NCI-H187 (cell line): ENCODE measurements at places on chromosomes 16 and 17.

DNA sequence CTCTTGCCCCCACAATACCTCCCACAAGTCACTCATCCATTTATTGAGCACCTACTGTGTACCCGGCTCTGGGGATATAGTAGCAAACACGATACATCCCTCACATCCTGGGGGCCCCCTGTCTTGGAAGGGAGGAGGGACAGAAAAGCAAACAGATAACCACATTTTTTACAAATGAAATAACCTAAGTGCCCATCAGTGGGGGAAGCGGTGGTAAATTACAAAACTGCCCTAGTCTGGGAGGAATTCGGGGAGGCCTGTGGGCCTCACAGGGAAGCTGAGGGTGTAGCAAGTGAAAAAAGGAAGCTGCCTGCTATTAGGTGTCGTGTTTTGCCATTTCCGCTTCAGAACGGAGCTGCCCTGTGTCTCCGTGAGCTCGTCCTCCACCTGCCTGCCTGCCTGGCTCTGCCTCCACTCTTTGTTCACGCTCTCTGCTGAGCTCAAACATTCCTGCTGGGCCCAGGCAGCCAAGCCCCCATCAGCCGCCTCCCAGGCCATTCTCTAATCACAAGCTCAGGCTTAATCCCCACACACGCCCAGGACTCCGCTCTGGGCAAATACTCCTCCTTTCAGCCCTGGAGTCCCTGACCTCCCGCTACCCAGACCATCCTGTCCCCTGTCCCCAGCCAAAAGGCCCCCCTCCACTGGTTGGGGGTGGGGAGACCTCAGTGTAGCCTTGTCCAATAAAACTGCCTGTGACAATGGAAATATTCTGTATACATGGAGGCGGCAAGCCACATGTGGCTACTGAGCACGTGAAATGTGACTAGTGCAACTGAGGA lies 10.2 kb upstream of the SEC14L5 start:
- DNase-seq, result no peak

DNA sequence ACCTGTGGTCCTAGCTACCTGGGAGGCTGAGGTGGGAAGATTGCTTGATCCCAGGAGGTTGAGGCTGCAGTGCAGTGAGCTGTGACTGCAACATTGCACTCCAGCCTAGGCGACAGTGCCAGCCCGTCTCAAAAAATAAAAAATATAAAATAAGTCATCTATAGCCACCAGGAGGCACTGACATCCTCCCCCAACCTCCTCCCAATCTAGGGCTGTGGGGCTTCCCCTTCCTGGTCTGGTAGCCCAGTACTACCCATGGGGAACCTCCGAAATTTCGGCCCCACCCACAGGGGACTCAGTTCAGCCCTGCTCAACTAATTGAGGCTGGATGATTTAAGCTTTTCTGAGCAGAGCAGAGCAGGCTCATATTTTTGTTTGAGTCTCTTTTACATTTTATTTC lies 3.2 kb downstream of the ZSCAN10 start:
- DNase-seq, result no peak

DNA sequence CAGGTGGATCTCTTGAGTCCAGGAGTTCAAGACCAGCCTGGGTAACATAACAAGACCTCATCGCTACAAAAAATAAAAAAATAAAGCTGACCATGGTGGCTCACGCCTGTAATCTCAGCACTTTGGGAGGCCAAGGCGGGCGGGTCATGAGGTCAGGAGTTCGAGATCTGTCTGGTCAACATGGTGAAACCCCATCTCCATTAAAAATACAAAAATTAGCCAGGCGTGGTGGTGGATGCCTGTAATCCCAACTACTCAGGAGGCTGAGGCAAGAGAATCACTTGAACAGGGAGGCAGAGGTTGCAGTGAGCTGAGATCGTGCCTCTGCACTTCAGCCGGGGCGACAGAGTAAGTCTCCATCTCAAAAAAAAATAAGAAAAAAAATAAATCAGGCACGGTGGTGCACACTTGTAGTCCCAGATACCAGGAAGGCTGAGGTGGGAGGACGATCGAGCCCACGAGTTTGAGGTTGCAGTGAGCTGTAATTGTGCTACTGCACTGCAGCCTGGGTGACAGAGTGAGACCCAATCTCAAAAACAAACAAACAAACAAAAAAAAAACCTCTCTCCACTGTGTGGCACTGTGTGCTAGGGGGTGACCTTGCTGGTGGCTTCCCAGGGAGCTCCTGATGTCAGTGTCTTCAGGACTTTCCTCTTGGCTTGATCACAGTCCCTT lies 19.8 kb upstream of the MAPK3 start:
- DNase-seq, result no peak

GRCh38 chr17:57561072-57561861 lies 183.8 kb downstream of the CCDC182 start:
- DNase-seq, result no peak

DNA sequence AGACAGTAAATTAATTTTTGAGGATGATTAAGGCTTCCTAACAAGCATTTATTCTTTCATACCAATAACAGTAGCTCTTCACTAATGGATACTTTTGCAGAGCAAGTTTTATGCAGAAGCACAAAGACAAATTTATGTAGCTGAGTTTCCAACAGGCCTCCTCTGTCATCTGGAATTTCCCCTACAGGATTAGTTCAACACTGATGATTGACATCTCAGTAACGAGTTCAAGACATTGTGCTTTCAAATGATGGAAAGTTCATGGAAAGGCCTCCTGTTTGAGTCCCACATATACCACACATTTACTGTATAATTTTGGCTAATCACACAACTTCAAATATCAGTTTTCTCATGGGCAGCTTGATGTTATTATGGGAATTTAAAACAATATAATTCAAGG lies 40.6 kb downstream of the ABCA10 start:
- no peak for DNase-seq

DNA sequence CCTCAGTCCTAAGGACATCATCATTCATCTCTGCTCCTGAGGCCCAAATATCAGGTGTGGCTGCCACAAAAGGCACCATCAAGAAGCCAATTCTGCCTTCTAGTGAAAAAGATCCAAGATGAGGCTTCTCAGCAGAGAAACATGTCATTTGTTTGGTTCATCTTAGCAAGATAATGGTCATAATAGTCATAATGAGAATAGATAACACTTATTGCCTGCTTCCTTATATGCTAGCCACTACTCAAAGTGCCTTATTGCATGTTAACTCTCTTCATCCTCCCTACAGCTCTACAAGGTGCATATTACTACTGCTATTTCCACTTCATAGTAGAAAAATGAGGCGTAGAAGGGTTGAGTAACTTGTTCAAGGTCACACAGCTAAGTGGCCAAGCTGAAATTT lies 45.0 kb upstream of the MRPS23 start:
- no peak for DNase-seq

DNA sequence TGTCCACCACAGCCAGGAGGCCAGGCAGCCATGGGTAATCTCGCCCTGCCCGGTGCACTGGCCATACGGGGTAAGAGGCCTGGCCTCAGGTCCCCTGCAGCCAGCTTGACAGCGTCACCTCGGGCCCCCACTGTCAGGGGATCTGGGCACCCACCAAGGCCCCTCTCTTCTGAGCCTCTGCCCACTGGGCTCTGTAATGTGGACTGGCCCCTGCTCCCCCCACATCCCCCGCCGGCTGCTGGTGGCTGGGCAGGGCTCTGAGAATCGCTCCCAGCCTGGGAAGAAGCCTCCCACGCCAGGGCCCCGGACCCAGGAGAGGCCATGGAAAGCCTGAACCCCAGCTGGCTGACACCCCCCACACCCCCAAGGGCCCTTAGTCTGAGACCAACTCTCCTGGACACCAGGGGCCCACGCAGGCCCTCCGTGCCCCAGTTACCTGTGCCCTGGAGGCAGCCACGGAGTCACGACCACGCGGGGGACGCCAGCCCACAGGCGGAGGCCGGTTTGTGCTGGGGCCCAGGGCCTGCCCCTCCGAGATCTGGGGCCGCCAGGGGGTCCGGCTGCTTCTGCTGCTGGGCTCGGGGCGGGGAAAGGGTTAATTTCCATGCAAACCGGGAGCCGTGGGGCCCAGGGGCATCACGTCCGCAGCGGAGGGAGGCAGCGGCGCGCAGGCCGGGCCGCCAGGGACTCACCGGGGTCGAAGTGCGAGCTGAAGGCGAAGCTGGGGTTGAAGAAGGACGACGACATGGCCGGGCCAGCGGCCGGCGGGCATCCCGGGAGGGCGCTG lies at the start of gene PVALEF:
Gene PVALEF (plus strand): TSS at position 262 of the 787 bp plus-strand sequence. CDS start 15,720 bp downstream, outside the sequence.
- DNase-seq, result no peak

GRCh38 chr16:12784076-12784475 lies 19.6 kb downstream of the CPPED1 start:
- DNase-seq, result no peak

DNA sequence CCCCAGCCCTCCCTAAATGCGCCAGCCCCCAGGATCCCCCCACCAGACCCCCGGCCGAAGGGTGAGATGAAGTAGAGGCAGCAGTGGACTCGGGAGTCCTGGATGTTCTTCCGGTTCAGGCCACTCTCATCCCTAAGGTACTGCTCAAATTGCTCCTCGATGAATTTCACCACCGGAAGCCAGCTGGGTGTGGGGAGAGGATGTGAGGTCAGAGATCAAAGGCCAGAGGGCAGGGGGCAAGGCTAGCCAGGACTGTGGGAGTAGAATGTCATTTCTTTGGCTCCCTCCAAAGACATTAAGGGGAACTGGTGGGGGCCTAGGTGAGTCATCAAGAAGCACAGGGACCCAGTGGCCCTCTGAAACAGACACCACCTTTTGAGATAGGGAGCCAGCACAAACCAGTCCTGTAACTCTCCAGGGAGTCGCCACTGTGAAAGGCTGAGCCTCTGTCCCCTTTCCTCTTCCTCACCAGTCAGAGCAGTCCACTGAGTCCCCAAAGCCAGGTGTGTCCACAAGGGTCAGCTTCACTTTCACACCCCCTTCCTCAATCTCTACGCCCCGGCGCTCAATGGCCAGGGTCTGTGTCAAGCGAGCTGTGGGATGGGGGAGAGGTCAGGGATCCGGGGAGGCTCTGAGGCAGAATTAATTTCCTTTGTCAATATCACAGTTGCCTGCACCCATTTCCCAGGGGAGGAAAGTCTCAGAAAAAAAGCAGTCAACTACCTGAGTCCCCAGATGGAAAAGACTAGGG lies 895 bp downstream of the SEPTIN1 start:
- no peak for DNase-seq

DNA sequence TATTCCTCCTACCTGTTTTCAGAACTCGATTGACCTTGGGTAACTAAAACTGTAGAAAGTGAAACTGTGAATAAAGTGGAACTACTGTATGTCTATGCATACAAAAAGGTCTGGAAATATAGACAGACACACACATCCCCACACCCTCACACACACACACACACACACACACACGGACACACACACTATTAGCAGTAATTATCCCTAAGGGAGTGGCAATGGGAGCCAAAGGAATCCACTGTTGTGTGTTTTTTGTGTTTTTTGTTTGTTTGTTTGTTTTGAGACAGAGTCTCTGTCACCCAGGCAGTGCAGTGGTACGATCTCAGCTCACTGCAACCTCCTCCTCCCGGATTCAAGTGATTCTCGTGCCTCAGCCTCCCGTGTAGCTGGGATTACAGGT lies 26.6 kb upstream of the SRCIN1 start:
- no peak for DNase-seq

DNA sequence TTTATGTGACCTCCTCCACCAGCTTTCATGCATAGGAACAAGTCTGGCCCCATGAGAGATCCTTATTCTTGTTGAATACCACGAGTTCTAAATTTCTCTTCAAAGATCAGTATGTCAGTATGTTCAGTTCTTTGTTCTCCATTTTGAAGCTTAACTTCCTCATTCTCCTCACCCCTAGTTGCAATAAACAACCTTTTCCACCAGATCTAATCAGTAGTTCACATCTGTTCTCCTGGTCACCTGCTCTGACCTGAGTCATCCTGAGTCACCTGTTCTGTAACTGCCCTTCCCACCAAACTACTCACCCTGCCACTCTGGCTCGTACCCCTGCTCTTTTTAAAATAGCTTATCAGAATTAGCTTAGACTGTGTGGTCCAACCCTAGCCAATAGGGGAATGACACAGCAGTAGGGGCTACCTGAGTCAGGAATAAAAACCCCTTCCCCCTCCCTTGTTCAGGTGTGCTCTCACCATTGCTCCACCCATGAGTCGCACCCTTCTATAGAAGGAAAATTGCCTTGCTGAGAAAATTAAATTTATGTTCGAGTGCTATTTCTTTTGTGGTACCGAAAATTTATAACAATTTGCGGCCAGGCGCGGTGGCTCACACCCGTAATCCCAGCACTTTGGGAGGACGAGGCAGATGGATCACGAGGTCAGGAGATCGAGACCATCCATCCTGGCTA lies 94.6 kb downstream of the EMP2 start:
- DNase-seq, result no peak

GRCh38 chr17:6106212-6106611 lies 36.0 kb downstream of the WSCD1 start:
- DNase-seq, result no peak

GRCh38 chr17:65900216-65900615 lies 291.7 kb downstream of the CEP112 start:
- no peak for DNase-seq

DNA sequence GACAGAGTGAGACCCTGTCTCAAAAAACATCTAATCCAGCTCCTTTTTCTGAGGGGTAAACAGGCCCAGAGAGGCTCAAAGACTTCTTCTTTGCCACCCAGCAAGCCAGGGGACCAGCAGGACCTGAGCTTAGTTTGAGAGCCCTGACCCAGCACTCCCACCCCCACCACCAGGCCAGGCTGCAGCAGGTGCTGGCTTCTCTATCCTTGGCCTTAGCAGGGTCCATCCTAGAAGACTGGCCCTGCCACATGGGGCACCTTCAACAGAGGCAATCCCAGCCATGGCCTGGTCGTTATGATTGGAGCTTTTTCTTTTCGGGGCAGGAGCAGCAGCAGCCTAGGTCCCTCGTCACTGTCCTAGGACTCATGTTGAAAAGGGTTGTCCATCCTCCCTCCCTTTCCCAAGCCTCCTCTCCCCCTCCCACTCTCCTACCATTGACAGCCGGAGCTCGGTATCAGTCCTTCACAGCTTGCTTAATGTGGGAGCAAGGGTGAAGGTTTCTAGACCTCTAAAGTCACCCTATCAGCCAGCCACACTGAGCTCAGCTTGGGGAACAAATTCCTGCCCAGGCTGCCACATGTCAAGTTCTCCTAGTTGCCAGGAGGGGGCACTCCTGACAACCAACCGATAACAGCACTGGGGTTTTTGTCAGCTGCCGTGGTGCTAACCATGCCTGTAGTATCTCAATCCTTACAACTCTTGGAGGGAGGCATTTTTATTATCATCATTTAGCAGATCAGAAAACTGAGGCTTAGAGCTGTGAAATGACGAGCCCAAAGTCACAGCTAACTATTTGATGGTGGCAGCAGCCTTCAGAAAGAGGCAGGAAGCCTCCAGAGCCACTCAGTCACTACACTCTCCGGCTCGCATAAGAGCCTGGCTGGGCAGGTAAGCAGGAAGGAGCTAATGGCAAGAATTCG lies 11.2 kb downstream of the MRPL27 start:
- no peak for DNase-seq

DNA sequence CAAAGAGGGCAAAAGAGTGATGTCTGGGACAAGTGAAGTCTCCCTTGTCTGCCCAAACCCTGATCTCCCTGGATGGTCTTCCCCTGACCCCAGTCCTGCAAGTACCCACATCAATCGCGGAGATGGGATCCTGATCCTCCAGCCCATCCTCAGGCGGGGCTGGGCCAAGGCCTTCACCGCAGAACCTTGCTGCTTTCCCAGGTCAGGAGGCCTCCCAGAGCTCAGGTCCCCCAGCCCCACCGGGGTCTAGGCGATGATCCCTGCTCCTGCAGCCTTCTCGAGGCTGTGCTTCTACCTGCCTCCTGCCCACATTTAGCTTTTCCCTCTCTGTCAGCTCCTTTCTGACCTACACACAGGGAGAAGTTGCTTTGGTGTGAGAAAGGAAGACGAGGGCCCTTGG lies 6.3 kb downstream of the SLC12A4 start:
- DNase-seq, result no peak

GRCh38 chr17:46984341-46984740 lies 5.3 kb upstream of the RPRML start:
- no peak for DNase-seq

- no peak for DNase-seq
Measured at GRCh38 chr17:29619251-29619650, 3.5 kb downstream of the CORO6 start.
